Renal cortical epithelial cell (primary cell): ENCODE measurements at places on chromosomes 4 and X. TPM values are rescaled to one million over a fixed set of nuclear protein-coding genes. Genes with fewer than 3 reads are reported as not detected.

ADGRG4 gene
- total RNA-seq: under 0.01 TPM in 1 of 2 replicates, not detected in the other

SPANXB1 gene
- not detected in 2 replicates for total RNA-seq

TASL gene
- total RNA-seq: not detected in 2 replicates

MTTP gene
- 0.17 TPM in 1 of 2 replicates, not detected in the other for total RNA-seq

GSX2 gene
- not detected in 2 replicates for total RNA-seq

CLIC2 gene
- 0.35 and 0.52 TPM in 2 replicates for total RNA-seq

TMEM156 gene
- not detected in 2 replicates for total RNA-seq

RS1 gene
- total RNA-seq: 0.05 and 0.17 TPM in 2 replicates

ENPP6 gene
- total RNA-seq: under 0.01 and 0.35 TPM in 2 replicates

GAGE12J gene
- total RNA-seq: not detected in 2 replicates

CPE gene
- 6.9 and 32.8 TPM in 2 replicates for total RNA-seq

FRMPD3 gene
- total RNA-seq: 0.05 TPM in 1 of 2 replicates, not detected in the other

ELF4 gene
- 22.7 and 23.3 TPM in 2 replicates for total RNA-seq

ARHGEF38 gene
- 0.69 and 11.7 TPM in 2 replicates for total RNA-seq

POLN gene
- 1.2 and 5.5 TPM in 2 replicates for total RNA-seq

SLC10A4 gene
- 0.20 TPM in 1 of 2 replicates, not detected in the other for total RNA-seq

TEX13D gene
- total RNA-seq: not detected in 2 replicates

XPNPEP2 gene
- total RNA-seq: not detected in 2 replicates

GPC3 gene
- total RNA-seq: 1.8 TPM in 1 of 2 replicates, not detected in the other

ZNF518B gene
- total RNA-seq: 22.2 and 29.6 TPM in 2 replicates
